ENCODE measurements at places on chromosomes 5 and 9. TPM values are rescaled to one million over a fixed set of nuclear protein-coding genes. Genes with fewer than 3 reads are reported as not detected.

DNA sequence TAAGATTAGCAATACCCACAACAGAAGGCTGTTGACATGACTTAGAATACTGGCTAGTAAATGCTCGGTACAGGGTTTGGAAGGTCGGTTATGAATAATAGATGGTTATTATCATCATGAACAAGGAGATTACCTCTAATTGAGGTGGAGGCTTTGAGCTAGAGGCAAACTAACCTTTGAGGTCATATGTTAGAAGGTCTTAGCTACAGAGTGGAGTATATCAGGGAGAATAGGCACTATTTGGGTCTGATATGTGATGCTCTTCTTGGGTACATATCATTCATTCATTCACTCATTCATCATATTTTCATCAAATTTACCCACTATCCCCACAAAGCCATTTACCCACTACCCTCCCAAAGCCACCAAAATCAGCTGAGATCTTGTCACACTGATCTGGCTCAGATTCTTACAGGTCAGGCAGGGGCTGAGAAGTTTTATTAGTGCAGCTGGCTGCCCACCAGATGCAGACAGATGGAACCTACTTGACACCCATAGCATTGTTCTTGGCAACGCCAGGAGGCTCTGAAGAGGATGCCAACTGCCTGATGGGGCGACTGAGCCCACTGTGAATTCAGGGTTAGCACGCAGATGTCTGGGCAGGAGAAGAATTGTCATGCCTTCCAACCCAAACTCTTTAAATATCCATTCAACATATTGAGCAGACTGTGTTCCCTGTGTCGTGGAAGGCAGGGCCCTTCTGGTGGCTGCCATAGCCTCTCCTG is 90.2 kb upstream of the SH3PXD2B start:
- no peak for DNase-seq

DNA sequence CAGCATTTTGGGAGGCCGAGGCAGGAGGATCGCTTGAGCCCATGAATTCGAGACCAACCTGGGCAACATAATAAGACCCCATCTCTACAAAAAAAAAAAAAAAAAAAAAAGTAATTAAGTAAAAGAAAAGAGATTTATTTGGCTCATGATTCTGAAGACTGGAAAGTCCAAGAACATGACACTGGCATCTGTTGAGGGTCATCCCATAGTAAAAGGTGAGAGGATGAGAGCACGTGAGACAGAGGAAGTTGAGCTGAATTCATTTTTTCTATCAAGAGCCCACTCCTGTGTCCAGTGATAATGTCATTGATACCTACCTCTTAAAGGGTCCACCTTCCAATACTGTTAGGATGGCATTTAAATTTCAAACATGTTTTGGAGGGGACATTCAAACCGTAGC is 19.8 kb downstream of the CREBRF start:
- DNase-seq, result no peak

- DNase-seq, result no peak
Observed at GRCh38 chr9:93918061-93918460, 37.1 kb downstream of the BARX1 start.

Gene CCL28
- not detected for total RNA-seq

GRCh38 chr5:13985731-13986418 is 41.4 kb upstream of the DNAH5 start:
- DNase-seq, result no peak

Measured in H1 (cell line).